ENCODE measurements at places on chromosomes 6 and 20.

DNA sequence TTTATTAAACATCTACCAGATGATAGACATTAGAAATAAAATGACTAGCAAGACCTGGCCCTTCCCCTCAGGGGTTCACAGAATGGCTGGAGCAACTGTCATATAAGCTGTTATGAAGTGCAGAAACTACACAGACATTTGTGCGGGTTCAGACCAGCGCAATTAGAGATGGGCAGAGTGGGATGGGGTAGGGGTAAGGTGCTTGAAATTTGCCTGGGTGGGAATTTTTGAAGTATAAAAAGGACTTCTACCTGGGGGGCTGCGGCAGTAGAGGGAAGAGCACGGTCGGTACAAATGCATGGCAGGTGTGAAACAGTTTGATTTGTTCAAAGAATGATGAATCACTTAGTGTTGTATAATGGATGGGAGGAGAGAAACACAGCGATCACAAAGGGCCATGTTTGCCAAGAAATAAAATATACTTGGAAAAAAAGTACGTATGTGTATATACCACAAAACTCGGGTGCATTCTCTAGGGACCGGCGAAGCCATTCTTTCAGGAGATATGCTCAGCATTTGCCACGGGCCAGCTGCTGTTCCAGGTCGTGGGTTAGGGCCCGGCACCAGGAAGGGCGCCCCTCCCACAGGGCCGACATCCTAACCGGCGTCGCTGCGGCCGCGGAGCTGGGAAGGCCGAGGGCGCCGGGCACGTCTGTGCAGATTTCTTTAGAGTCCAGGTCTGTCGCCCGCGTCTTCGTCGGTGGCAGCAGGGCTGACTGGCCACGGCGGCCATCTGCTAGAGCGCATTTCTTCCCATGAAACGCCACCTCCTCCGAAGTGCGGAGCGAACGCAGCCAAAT, 809 bp upstream of the NOL7 start:
- DNase-seq = peak; percentile 70

DNA sequence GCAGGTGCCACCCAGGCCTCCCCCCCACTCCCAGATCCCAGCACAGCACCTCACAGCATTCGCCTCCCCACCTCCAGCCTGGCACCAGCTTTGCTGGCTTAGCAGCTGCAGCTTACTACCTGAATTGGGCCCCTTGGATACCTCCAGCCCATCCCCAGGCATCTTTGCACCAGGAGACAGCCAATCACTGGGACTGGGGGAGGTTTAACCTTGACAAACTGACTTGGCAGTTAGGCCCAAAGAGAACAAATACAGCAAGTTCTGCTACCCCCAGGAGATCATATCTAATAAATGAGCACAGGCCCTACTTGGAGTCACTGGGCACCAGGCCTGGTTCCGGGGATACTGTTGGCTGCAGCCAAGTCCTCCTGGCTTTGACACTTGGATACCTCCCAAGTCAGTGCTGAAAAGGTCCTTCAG, 8.8 kb downstream of the PDRG1 start:
- DNase-seq = no peak

DNA sequence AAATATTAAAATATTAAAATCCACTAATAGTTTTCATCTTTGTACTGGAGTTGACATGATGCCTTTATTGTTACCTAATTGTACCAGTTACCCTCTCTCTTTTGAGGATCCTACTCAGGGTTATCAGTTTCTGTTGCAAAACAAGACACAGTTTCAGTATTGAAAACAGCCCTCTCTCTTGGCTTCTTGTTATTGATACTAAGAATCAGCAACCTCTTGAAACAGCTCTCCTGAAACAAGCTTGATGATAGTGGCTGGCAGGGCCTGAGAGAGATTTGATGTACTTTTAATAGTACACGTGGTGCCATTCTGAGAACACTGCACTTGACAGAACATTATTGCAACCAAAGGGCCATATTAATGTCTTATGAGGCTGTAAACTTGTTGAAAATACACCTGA, 64.9 kb upstream of the MEI4 start:
- no peak for DNase-seq

DNA sequence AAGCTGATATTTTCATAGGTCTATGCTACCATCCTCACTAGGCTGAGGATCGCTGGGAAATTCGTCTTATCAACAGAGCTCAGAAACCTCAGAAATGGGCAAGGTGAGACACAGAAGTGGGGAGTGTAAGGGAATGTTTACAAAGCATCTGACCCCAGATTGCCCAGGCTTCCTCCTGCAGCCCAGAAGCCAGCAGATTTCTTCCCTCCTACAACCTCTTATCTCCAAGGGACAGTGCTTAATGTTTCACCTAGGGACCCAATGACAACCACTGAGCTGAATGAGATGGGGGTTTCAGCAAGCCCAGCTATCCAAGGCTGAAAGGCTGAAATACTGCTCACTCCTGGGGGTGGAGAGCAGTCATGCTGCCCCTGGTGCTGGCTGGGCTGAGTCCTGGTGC, 52.4 kb upstream of the TBC1D7 start:
- no peak for DNase-seq

GRCh38 chr6:69026243-69026642, 391.2 kb downstream of the ADGRB3 start:
- DNase-seq = no peak

GRCh38 chr6:52053038-52053695, 34.2 kb downstream of the PKHD1 start:
- no peak for DNase-seq

GRCh38 chr6:121285041-121285440, 49.2 kb downstream of the TBC1D32 start:
- DNase-seq = no peak

GRCh38 chr6:70997379-70997778, 40.5 kb upstream of the B3GAT2 start:
- DNase-seq = no peak

DNA sequence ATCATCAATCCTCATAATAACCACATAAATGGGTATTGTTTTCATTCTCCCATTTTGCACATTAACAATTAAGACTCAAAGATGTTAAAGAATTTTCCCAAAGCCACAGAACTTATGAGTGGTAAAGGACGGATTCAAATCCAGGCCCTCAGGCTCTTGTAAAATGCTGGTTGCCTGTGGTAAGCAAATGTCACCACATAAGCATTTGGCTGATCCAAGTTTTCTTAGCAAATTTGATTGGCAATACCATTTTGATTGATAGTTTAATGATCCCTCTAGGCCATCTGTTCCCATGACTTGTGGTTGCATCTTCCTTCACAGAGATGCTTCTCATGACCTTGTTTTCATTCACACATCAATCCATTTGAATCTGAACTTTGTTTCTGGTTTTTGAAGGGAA, 252.0 kb upstream of the RIN2 start:
- DNase-seq = no peak

GRCh38 chr20:41047975-41048305, 19.3 kb downstream of the TOP1 start:
- no peak for DNase-seq

DNA sequence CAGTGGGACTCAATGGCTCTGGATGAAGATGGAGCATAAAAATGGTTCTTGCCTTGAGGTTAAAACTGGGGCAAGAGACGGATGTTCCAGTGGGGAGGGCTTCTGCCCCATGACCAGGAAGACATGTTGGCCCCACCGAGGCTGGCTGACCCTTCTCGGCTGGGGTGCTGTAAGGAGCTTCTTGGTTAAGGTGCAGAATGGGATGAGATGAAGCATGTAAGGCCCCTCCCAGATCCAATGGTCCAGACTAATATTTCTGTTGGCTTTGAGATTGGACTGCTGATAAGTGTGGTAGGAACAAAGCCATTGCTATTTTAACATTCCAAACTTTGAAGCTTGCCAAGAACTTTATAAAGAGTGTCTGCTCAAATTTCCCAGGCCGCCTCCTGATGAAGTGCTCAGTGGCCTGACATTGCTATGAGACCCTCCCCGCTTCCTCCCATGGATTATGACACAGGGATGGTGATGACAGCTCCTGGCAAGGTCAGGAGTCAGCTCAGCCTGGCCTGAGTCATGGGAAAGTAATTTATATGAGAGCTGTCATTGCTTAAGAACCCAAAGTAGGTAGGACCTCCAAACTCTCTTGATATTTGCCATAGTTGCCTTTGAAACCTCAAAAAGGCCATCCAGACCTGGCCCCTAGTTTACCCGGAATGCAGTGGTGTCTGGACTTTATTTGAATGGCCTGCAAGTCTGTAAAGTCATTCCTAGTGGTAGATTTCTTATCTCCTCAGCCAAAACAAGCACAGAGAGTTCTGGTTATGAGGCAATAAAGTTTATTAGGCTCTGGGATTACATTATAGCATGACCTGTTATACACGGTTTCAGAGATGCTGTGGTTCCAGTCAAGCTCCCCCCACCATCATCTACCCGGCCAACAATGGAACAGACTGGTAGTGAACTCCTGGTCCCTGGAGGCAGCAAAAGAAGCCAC, 55.2 kb downstream of the TGM2 start:
- peak; percentile 85 for DNase-seq

DNA sequence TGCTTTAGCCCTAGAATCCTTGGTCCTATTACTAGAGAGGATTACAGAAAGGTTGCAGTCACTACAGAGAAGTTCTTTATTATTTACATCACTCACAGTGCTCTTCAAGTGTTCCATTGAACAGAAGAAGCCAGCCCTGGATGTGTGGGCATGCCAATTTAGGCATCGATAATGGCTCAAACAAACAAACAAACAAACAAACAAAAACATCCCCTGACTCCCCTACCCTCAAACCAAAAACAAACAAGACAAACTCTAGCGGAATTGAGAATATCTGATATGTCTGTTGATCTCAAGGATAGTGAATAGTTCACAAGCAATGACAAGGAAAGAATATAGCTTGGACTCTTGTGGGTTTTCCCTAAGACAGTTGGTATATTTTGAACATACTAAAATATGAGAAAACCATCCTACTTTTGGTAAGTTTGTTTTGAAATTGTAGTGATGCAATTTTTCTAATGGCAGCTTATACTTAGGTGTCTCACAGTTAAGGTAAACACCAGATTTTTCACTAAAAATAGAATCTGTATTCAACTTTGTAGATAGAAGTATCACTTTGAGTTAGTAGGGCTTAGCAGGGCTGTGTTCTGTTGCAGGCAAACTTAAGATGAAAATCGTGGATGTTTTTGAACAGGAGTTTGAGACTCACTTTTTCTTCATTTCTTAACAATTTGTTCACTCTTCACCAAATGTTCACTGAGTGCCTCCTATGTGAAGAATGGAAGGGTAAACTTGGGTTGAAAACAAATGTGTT, 92.8 kb upstream of the FAM184A start:
- no peak for DNase-seq

DNA sequence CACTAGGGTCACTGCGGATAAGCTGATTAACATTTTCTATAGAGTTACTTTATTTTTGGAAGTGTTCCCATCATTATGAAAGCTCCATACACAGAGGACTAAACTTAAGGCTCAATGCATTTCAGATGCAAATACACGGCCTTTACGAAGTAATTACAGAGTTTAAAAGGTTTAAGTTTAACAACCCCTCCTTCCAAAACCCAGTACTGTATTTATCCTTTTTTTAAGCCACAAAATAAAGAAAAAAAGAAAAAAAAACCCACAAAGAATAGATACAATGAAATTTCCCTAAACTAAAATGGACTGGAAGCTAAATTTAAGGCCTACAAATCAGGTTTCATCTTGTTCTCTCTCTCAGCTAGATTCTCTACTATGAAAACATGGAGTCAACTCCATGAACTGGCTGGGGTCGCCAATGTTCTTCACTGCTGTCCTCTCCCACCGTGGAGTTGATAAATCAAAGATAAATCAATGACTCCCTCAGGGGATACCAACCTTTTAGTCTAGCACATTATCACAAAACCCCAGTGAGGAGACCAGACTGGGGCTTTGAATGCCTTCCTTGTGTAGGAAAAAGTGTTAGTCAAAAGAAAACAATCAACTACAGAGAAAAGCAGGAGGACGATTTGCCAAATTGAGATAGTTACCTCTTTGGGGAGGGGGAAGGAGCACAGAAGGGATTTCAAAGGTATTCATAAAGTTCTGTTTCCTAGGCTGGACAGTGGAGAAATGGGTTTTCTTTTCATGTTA, 52.5 kb downstream of the TNFRSF21 start:
- no peak for DNase-seq

- no peak for DNase-seq
Observed at GRCh38 chr6:126040394-126040793, 54.1 kb downstream of the TRMT11 start.

GRCh38 chr6:119568580-119568979, 219.0 kb upstream of the MAN1A1 start:
- DNase-seq = no peak

DNA sequence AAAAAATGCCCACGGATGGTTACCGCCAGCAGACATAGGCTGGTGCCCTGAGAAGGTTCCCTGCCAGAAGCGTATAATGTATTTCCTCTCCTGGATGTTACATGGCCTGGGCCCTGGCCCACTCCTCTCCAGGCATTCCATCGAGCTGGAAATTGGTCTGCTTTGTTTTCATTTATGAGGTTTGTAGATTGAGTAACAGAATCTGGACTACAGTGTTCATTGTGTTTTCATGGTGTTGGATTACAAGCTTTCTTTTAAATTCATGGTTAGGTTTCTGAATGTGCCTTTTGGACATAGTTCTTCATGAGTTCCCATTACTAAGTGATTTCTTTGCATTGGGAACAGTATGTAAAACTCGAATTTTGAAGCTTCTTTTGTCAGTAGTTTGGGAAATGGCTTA, 6.4 kb downstream of the TIAM2 start:
- DNase-seq = no peak

DNA sequence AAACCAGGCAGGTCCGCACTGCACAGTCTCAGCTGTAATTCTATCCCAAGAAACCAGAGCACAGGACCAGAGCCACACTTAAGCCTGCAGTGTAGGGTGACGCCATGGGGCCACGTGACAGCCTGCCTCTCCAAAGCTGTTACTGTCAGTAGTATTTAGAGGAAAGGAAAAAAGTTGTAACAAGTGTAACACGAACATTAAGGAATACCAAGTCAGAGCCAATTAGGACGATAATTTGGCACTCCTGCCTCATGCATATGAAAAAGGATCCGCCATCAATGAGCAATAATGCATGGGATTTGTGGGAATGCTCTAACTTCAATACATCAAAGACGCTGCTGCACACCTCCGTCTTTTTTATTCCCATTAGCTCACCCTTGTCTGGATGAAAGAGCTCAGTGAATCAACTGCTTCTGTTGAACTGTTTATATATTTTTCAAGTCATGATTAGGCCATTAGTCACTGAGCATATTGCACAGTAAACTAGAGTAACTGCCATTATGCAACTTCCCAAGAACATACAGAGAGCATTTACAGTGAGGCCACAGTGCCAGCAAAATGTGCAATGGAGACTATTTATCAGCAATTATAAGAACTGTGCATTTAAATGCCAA, 79.9 kb downstream of the ATXN1 start:
- peak; percentile 48 for DNase-seq

GRCh38 chr6:136129365-136129764, 120.7 kb downstream of the MTFR2 start:
- DNase-seq = no peak

- DNase-seq = no peak
Observed at GRCh38 chr6:87465051-87465450, 7.7 kb upstream of the SLC35A1 start.

- peak; percentile 25 for DNase-seq
Observed at GRCh38 chr6:15922510-15923250, 206.2 kb upstream of the MYLIP start.

- no peak for DNase-seq
Observed at GRCh38 chr6:122740091-122740490, 39.4 kb upstream of the FABP7 start.
